Activated naive CD4-positive, alpha-beta T cell treated with anti-CD3 and anti-CD28 coated beads for 36 hours (primary cell): ENCODE measurements at places on chromosomes 5 and 9. TPM values are rescaled to one million over a fixed set of nuclear protein-coding genes. Genes with fewer than 3 reads are reported as not detected.

- DNase-seq: no peak
- H3K4me3 ChIP-seq: no peak overlapping the region
- H3K36me3 ChIP-seq: no peaks in the 10 kb centered on the region
- H3K27me3 ChIP-seq: no peaks in the 10 kb centered on the region
- H3K4me1 ChIP-seq: no peaks in the 10 kb centered on the region
Measured at GRCh38 chr5:108953940-108954339, 206.2 kb downstream of the FER start.

GRCh38 chr9:135951889-135952663, 9.1 kb downstream of the UBAC1 start:
- no peak overlapping the region for H3K27ac ChIP-seq
- no peaks in the 10 kb centered on the region for H3K27me3 ChIP-seq
- DNase-seq: no peak
- no peak overlapping the region for H3K4me3 ChIP-seq
- H3K36me3 ChIP-seq: peaks cover 4% of the 10 kb centered on the region

DNA sequence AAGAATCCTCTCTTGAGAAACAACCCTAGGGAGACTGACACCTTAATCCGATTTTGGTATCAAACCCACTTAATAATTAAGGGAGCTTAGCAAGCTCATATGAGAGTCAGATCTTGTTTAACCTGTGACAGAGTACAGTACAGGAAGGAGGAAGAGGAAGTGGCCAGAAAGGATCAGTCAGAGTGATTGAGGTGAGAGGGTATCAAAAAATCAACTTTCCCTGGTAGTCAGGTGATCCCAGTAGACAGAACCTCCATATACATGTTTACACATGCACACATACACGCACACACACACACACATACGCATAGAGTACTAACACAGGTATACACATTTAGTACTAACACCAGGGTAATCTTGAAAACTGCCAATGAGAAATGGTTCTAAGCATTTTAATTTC, 56.8 kb downstream of the GLIS3 start:
- H3K4me3 ChIP-seq: no peak overlapping the region
- no peaks in the 10 kb centered on the region for H3K27me3 ChIP-seq
- H3K4me1 ChIP-seq: peaks cover 23% of the 10 kb centered on the region
- no peaks in the 10 kb centered on the region for H3K36me3 ChIP-seq
- H3K27ac ChIP-seq: peak overlapping the region; percentile 26
- peak; percentile 20 for DNase-seq

- no peaks in the 10 kb centered on the region for H3K36me3 ChIP-seq
- no peaks in the 10 kb centered on the region for H3K4me1 ChIP-seq
- no peak overlapping the region for H3K4me3 ChIP-seq
- H3K27me3 ChIP-seq: no peaks in the 10 kb centered on the region
- DNase-seq: no peak
Measured at GRCh38 chr9:134333234-134333873, 7.1 kb downstream of the RXRA start.

DNA sequence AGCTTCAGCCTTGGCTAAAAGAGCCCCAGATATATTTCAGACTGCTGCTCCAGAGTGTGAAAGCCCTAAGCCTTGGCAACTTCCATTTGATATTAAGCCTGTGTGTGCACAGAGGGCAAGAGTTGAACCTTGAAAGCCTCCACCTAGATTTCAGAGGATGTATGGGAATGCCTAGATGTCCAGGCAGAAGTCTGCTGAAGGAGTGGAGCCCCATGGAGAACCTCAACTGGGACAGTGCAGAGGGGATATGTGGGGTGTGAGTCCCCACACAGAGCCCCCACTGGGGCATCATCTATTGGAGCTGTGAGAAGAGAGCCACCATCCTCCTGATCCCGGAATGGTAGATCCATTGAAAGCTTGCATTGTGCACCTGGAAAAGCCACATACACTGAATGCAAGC, 1784.8 kb upstream of the CDH9 start:
- no peaks in the 10 kb centered on the region for H3K36me3 ChIP-seq
- H3K27me3 ChIP-seq: no peaks in the 10 kb centered on the region
- H3K4me1 ChIP-seq: no peaks in the 10 kb centered on the region
- no peak for DNase-seq
- H3K27ac ChIP-seq: no peak overlapping the region

GRCh38 chr5:136192526-136193321, at the start of gene SMIM32:
SMIM32 (minus strand) TSS chr5:136193162; CDS start chr5:136192524, 638 bp downstream.
- H3K4me1 ChIP-seq: no peaks in the 10 kb centered on the region
- peaks cover 31% of the 10 kb centered on the region for H3K27me3 ChIP-seq
- H3K36me3 ChIP-seq: no peaks in the 10 kb centered on the region
- DNase-seq: no peak

GRCh38 chr9:114273461-114273881, 49.4 kb upstream of the ORM1 start:
- H3K27me3 ChIP-seq: no peaks in the 10 kb centered on the region
- no peak overlapping the region for H3K27ac ChIP-seq
- H3K36me3 ChIP-seq: no peaks in the 10 kb centered on the region
- no peak overlapping the region for H3K4me3 ChIP-seq
- no peak for DNase-seq

DNA sequence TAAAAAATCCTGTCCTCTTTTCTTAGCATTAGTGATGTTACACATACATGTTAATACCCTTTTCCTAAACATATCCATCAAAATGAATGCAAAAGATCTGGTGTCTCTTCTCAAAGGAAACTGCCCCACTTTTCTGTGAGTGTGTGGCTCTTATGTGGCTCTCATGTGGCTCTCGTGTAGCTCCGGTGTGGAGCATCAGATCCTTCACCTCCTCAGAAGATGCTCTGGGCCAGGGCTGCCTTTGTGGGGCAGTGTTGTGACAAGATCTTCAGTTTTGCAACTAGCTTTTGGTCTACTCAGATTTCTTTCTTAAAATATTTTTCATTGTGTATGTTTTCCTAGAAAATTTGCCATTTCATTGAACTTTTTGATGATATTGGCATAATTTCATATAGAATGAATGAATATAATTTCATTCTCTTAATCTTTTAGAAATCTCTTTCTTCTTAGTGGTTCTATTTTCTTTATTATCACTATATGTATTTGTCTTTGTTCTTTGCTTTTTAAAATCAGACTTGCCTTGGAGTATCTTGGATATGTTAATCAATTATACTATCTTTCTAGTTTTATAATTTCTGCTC, 19.4 kb downstream of the GARNL3 start:
- no peak overlapping the region for H3K4me3 ChIP-seq
- peaks cover 34% of the 10 kb centered on the region for H3K27me3 ChIP-seq
- peak; percentile 57 for DNase-seq

GRCh38 chr5:16546732-16547131, 70.1 kb downstream of the RETREG1 start:
- no peak for DNase-seq
- no peak overlapping the region for H3K4me3 ChIP-seq
- no peaks in the 10 kb centered on the region for H3K27me3 ChIP-seq
- H3K36me3 ChIP-seq: peaks cover 2% of the 10 kb centered on the region
- H3K4me1 ChIP-seq: peaks cover 54% of the 10 kb centered on the region
- no peak overlapping the region for H3K27ac ChIP-seq

DNA sequence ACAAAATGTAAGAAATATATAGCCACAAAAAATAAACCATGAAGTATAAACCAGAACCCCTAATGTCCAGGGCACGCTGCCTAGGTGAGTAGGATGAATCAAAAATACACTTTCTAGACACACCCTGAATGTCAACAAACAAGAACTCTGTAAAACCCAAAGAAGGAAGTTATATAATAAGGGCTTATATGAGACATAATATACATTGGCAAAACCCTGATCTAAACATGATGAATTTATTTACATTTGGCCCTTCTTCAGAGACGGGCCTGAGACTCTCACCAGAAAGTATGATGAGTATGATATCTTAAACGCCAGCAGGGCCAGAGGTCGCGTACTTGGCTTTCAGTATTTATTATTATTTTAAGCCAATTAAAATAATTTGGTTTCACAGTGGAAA, 125.1 kb upstream of the FST start:
- no peak for DNase-seq
- H3K4me1 ChIP-seq: no peaks in the 10 kb centered on the region
- H3K27ac ChIP-seq: no peak overlapping the region
- peaks cover 15% of the 10 kb centered on the region for H3K27me3 ChIP-seq
- no peaks in the 10 kb centered on the region for H3K36me3 ChIP-seq

The SPATA31C1 gene
- not detected for total RNA-seq

The KCNMB1 gene
- total RNA-seq: 0.05 TPM

The GPR150 gene
- 0.64 TPM for total RNA-seq

The CTXN3 gene
- total RNA-seq: not detected

The COL23A1 gene
- 0.07 TPM for total RNA-seq
